Memory B cell (primary cell): ENCODE measurements at places on chromosomes 7 and 10.

DNA sequence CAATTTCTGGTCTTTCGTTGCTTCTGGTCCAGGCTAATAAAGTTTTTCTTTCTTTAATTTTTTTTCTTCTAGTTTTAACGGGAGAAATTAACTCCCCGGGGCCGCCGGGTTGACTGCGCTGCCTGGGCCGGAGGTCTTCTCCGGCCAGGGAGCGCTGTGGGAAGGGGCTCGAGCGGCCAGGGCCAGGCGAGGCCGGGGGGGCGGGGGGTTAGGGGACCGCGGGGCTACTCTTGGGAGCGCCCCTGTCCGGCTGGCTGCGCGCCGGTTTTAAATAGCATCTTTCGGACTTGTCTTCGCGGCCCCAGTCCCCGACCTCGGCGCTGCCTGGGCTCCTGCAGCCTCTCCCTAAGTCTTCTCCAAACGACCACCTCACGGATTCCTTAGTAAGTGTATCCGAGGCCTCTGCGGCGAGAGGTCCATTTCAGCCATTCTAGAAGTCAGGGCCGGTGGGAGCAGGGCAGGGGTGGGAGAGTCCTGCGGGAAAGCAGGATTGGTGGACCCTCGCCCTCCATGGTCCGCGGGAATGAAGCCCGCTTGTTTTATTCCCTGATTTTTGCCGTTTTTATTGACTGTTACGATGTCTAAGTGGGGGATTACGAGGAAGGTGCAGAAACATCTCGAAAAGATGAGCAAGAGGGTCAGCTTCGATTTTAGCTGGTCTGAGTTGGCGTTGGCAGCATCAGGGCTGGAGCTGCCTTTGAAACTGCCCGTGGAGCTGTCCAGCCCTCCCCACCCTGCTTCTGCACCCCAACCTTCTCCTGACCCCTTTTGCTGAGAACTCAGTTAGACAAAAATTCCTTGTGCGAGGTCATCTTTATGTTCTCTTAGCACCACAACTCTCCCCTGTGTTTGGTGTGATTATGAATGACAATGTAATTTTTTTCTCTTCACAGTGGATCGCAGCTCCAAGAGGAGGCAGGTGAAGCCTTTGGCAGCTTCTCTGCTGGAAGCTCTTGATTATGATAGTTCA lies 555 bp downstream of the PHF14 start:
- peak; percentile 28 for DNase-seq

DNA sequence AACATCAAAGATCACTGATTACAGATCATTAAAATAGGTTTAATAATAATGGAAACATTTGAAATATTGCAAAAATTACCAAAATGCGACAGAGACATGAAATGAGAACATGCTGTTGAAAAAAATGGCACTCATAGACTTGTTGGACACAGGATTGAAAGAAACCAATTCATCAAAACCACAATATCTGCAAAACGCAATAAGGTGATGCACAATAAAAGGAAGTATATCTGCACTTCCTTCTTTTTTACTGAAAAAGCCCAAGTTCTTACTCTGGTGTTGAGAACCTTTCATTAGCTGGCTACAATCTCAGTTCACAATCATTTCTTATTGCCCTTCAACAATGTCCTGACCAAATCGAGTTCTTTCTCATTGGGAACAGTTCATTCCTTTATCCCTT lies 28.7 kb downstream of the TMEM106B start:
- DNase-seq, result no peak

DNA sequence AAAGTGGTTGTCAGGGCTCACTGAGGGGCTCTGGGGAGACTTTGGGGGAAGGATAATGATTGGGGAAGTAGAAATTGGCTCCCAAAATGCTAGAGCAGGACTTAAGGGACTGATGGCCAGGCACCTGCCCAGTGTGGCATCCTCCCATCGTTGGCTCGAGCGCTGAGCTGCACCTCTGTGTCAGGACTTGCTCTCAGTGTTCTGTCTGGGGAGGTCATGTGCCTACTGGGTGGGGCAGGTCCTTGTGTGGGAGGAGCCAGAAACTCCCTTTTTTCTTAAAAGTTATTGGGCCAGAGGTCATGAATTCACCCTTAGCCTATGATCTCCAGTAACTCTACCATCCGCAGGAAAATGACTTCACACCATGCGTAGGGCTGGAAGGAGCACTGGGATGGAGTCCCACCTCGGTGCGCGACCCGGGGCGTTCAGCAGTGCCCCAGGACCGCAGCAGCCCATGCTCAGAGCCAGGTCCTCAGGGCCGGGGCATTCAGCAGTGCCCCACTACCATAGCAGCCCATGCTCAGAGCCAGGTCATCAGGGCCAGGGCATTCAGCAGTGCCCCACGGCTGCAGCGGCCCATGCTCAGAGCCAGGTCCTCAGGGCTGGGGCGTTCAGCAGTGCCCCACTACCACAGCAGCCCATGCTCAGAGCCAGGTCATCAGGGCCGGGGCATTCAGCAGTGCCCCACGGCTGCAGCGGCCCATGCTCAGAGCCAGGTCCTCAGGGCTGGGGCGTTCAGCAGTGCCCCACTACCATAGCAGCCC lies 221.9 kb downstream of the EBF3 start:
- no peak for DNase-seq

GRCh38 chr7:149022756-149023360 lies 5.4 kb downstream of the PDIA4 start:
- DNase-seq, result no peak
